ENCODE measurements at places on chromosomes 6 and 20.

DNA sequence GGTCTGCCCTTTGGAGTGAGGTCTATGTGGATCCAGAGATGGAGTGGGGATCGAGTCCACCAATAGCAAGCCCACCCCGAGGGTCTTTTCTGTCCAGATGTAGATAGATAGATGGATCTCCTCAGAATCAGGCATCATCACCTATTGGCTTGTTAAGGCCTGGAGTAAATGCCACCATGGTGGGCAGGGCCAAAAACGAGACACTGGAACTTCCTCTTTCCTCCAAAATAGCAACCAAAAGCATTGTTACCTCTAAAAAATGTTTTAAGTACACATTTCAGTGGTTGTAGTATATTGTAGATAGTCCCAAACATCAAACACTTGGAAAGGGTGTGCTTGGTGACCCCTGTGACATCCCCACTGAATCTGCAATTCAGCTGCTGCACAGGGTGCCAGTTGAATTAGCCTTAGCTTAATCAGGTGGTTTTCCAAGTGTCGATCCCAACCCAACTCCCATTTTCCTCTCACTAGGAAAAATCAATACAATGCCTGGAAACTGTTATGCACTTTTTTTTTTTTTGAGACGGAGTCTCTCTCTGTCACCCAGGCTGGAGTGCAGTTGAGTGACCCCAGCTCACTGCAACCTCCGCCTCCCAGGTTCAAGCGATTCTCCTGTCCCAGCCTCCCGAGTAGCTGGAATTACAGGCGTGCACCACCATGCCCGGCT lies 35.0 kb upstream of the NELFCD start:
- no peak for DNase-seq

DNA sequence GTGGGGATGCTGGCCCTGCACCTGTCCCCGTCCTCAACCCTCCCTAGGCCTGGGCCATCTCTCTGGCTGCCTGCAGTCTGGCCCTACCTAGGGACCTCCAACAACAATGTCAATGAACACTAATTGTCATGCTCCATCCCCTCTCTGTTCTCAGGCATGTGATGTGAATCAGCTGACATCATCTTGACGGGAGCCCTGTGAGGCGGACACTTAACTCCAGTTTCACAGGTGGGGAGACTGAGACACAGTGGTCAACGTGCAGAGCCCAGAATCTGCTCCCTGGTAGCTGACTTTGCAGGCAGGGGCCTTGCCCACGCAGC lies 762 bp upstream of the TCEA2 start:
- DNase-seq, result no peak

DNA sequence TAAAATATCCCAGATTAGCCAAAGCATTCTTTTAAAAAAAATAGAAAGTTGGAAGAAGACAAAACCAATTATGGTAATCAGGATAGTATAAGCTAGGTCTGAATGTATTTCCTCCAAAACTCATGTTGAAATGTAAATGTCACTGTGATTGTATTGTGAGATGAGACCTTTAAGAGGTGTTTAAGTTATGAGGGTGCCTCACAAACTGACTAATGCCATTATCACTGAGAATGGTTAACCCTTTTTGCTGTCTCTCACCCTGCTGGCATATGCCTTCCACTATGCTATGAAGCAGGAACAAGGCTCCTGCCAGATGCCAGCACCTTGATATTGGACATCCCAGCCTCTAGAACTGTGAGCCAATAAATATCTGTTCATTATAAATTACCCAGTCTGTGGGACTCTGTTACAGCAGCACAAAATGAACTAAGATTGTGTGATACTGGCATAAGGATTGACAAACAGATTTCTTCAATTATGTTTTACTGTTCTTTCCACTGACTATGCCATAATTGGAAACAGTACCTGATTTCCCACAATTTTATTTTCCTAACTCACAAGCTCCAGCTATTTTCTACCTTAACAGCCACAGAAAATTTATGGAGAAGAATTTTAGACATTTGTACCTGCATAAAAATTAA lies 63.8 kb downstream of the IBTK start:
- no peak for DNase-seq

DNA sequence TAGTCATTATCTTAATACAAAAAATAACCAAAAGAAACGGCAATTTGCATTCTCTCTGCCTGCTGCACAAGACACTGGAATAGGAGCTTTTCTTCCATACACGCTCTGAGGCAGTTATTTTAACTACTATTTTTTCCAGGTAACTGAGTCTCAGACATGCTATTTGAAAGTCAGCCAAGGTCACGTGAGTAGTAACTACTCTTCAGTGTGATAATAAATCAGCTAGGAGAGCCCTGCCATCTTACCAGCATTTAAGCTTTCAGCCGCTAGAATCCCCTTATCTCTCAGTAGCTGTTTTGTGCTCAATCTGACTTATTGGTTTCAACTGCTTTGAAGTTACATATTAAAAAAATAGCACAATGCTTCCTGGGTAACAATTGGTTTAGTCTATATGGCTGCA lies 84.5 kb downstream of the NRN1 start:
- DNase-seq, result no peak

GRCh38 chr20:12056839-12057238 lies 139.1 kb downstream of the BTBD3 start:
- no peak for DNase-seq

DNA sequence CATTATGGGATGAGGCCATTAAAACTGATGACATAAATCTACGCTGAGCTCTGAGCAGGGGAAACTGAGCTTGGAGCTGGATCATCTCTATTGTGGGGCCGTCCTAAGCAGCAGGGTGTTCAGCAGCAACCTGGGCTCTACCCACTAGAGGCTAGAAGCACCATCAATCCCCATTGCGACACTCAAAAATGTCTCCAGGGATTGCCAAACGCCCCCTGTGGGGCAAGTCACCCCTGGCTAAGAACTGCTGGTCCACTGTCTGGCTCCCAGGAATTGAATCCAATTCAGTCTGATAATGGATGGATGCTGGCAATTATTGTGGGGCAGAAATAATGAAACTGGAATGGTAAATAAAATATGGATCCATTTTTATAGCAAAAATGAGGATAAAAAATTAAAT lies 38.2 kb downstream of the PMEPA1 start:
- no peak for DNase-seq

DNA sequence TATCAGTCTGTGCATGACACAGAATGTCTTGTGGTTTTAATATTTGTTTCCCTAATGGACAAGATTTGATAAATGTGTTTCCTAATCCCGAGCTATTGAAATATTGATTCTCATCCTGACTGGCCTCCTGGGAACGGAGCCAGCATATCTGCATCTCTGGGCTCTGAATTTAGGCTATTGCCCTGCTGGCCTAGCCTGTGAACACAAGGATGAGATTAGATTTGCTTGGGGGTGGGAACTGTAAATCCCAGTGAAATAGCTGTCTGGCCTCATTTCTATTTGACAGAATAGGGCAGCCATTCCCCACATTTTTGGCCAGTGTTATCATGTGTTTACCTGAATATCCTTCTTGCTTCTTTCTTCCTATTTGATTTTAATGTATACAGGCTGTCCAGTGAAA lies 198.4 kb upstream of the SOX4 start:
- DNase-seq, result no peak

- no peak for DNase-seq
Observed at GRCh38 chr20:51118216-51118615, 95.3 kb upstream of the KCNG1 start.

DNA sequence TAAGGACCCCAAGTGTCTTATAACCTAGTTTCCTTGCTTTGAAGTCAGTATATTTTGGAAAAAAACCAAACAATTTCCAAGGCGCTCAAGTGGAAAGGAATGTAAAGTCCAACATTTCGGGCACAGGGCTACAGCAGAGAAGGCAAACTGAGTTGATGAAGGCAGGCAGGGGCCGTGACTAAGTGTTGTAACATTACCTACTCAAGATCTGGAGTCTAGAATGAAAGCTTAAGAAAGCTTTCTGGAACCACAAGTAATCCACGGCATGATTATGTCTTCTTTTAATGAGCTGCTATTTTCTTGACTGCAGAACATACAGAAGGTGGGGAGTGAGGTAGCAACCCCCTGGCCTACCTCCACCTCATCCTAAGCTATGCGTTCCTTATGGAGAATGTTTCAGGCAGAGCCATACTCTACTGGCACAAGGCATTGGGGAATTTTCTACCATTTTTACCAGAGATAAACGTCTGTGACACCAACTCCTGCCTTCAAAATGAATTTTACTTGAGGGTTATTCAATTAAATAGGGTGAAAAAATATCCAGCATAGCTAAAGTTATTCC lies 4.3 kb downstream of the PPP1R10 start:
- no peak for DNase-seq

DNA sequence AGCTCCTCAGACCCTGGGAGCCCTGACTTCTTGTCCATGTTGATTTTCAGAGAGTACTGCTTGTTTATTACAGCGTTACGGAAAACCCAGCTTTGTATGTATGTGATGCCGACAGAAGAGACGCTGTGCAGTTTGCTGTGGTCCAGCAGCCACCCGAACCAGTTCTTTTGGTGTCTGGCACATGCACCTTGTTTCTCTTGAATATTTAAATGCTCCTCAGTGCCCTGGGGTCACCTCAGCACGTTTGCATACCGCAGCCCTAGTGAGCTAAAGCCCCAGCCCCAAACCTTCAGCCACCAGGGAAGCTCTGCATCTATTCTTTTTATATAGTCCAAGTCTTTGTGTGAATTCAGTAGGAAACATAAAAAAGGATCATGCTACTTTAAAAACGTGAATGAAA lies 39.9 kb downstream of the AFDN start:
- no peak for DNase-seq

DNA sequence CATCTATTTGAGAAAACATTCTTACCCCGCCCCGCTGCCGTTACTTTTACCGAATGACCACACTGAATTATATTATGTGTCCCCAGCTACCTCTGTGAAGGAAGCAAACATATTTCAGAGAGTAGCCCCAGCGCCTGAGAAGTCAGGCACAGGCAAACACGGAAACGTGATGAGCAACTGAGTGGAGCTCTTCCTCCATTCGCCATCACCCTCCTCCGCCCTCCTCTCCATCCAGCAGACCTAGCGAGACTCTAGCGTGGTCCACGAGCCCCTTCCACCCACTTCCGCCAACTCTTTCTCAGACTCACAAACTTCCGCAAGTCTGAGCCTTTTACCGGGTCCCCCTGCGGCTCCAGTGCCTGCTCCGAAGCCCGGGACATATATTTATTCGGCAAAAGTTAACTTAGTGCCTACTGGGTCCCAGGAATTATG lies 582 bp downstream of the SNRPB start:
- peak; percentile 52 for DNase-seq

DNA sequence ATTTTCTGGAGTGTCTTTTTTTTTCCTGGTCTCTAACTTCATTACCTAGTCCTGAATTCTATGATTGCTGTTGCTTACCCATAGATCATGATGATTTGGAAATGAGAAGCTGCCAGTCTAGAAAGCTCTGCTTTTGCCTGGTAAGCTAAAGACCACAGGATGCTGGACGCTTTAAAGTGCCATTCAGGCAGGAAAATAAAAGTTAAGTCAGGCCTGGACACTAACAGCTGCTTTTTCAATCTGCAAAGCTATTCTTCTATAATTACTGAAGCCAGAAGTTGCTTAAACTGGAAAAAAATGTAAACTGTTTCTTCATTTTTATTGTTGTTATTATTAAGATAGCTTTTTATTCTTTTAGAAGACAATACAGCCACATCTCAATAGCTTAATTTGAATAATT lies 129.8 kb upstream of the SPACA1 start:
- no peak for DNase-seq

DNA sequence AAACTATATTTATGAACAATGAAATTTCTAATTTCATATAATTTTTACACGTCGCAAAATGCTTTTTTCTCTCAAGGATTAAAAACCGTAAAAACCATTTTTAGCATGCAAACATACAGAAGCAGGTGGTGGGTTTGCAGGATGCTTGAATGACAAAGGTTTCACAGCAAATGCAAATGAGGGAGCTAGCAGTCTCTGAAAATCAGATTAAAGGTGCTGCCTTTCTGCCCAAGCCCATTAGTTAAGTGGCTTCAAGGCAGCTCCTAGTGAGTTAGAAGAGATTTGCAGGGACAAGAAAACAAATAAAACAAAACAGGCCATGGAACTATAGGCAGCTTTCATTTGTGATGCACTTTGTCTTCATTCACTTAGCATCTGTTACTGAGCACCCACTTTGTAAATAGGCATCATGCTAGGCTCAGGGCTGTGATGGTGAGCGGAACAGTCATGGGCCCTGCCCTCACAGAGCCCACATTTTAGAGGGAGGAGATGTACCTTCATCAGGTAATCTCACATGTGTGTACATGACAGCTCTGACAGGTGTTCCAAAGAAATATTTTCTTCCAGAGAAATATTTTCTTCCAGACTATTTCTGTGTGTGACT lies 29.5 kb downstream of the NAPB start:
- DNase-seq, result no peak

GRCh38 chr6:83884523-83884922 lies 25.0 kb downstream of the CYB5R4 start:
- DNase-seq, result no peak

- DNase-seq, result no peak
Observed at GRCh38 chr6:166252601-166253000, 55.6 kb downstream of the PRR18 start.

DNA sequence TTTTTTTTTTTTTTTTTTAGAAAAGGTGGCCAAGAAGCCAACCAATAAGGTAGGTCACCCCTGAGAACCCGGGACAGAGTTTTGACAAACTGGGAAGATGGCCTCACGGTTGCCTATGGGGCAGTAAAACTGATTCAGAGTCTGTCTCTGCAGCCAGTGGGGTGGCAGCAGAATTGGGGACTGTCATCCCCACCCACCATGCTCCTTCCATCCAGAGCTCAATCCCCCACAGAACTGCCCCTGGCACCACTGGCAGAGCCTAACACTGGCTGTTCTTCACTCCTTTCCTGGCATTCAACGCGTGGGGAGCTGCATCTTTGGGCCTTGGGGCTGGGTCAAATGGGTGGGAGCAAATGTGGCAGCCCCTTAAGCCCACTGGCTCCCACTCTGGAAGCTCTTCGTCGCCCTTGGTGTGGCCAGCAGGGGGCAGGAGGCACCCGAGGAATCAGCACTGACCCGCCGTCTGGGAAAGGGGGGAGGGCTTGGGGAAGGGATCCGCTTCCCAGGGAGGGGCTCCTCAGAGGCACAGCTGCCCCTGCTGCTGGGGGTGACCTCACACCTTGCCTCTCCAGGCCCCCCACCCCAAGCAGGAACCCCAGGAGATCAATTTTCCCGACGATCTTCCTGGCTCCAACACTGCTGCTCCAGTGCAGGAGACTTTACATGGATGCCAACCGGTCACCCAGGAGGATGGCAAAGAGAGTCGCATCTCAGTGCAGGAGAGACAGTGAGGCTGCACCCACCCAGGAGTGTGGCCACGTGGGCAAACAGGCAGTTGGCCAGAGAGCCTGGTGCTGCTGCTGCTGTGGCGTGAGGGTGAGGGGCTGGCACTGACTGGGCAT lies 10.4 kb downstream of the CD40 start:
- DNase-seq, result no peak

- no peak for DNase-seq
Observed at GRCh38 chr20:51043811-51044210, 20.9 kb upstream of the KCNG1 start.

- no peak for DNase-seq
Observed at GRCh38 chr6:73901986-73902385, 206.0 kb downstream of the CD109 start.
